Activated CD4-positive, alpha-beta memory T cell treated with anti-CD3 and anti-CD28 coated beads for 36 hours (primary cell): ENCODE measurements at places on chromosomes 16 and 17. TPM values are rescaled to one million over a fixed set of nuclear protein-coding genes. Genes with fewer than 3 reads are reported as not detected.
A peak's percentile ranks its signal among the peaks of the same experiment; 100 is the strongest.

- DNase-seq = no peak
- H3K36me3 ChIP-seq = no peaks in the 10 kb centered on the region
- no peak overlapping the region for H3K27ac ChIP-seq
- H3K4me3 ChIP-seq = no peak overlapping the region
- no peaks in the 10 kb centered on the region for H3K27me3 ChIP-seq
- H3K4me1 ChIP-seq = no peaks in the 10 kb centered on the region
These were observed 963.1 kb upstream of the GOT2 start for GRCh38 chr16:59697236-59697635.

G6PC1 gene
- not detected for total RNA-seq

- H3K4me3 ChIP-seq = no peak overlapping the region
- peaks cover 60% of the 10 kb centered on the region for H3K4me1 ChIP-seq
- no peak overlapping the region for H3K27ac ChIP-seq
- H3K27me3 ChIP-seq = no peaks in the 10 kb centered on the region
- peak; percentile 38 for DNase-seq
These were observed 25.1 kb downstream of the SMARCE1 start for GRCh38 chr17:40622509-40622928.

TP53TG3D gene
- total RNA-seq = not detected

KRTAP4-4 gene
- total RNA-seq = not detected

DNA sequence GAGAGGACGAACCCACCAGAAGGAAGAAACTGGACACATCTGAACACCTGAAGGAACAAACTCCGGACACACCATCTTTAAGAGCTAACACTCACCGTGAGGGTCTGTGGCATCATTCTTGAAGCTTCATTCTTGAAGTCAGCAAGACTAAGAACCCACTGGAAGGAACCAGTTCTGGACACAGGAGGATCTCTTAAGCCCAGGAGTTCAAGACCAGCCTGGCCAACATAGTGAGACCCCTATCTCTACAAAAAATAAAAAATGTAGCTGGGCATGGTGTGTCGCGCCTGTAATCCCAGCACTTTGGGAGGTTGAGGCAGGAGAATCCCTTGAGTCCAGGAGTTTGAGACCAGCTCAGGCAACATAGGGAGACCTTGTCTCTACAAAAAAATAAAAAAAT lies 20.5 kb upstream of the WIPF2 start:
- no peaks in the 10 kb centered on the region for H3K36me3 ChIP-seq
- H3K4me3 ChIP-seq = no peak overlapping the region
- H3K27ac ChIP-seq = no peak overlapping the region
- peaks cover 2% of the 10 kb centered on the region for H3K27me3 ChIP-seq
- H3K4me1 ChIP-seq = no peaks in the 10 kb centered on the region

OR1G1 gene
- total RNA-seq = not detected

- peaks cover 8% of the 10 kb centered on the region for H3K36me3 ChIP-seq
- H3K27ac ChIP-seq = peak overlapping the region; percentile 97
- H3K4me3 ChIP-seq = peak overlapping the region; percentile 94
- peaks cover 42% of the 10 kb centered on the region for H3K4me1 ChIP-seq
- no peak for DNase-seq
- H3K27me3 ChIP-seq = no peaks in the 10 kb centered on the region
These were observed 1.2 kb upstream of the AKAP10 start for GRCh38 chr17:19978805-19979211.

ADAP2 gene
- 1.3 TPM for total RNA-seq

MPV17L gene
- total RNA-seq = not detected

GRCh38 chr16:13873835-13874438 lies 46.0 kb upstream of the ERCC4 start:
- no peaks in the 10 kb centered on the region for H3K36me3 ChIP-seq
- H3K27ac ChIP-seq = no peak overlapping the region
- H3K4me3 ChIP-seq = no peak overlapping the region
- no peak for DNase-seq

DNA sequence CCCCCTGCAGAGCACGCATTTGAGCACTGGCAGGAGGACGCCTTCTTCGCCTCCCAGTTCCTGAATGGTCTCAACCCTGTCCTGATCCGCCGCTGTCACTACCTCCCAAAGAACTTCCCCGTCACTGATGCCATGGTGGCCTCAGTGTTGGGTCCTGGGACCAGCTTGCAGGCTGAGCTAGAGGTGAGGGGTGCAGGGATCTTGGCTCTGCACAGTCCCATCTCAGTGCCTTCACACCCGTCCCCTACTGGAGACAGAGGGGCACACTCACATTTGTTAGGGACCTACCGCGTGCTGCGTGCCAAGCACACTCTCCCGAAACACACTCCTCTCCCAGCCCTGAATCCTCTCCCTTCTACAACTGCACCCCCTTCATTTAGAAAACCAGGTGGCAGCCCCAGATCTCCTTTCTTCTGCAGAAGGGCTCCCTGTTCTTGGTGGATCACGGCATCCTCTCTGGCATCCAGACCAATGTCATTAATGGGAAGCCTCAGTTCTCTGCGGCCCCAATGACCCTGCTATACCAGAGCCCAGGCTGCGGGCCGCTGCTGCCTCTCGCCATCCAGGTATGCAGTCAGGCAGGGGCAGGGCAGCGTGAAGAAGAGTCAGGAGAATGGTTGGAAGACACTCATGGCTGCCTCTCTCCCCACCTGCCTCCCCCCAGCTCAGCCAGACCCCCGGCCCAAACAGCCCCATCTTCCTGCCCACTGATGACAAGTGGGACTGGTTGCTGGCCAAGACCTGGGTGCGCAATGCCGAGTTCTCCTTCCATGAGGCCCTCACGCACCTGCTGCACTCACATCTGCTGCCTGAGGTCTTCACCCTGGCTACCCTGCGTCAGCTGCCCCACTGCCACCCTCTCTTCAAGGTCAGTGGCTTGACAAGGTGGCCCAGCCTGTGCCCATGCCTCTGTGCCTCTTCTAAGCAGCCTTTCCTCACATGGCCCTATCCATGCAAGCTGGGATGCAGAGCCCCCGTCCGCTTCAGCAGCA lies 6.3 kb downstream of the ALOX15B start:
- H3K4me1 ChIP-seq = no peaks in the 10 kb centered on the region
- H3K27me3 ChIP-seq = peaks cover 9% of the 10 kb centered on the region
- H3K27ac ChIP-seq = no peak overlapping the region
- DNase-seq = no peak

GRCh38 chr16:82396509-82396908 lies 226.5 kb upstream of the MPHOSPH6 start:
- no peaks in the 10 kb centered on the region for H3K27me3 ChIP-seq
- no peak overlapping the region for H3K4me3 ChIP-seq
- DNase-seq = no peak
- no peak overlapping the region for H3K27ac ChIP-seq
- no peaks in the 10 kb centered on the region for H3K36me3 ChIP-seq
- no peaks in the 10 kb centered on the region for H3K4me1 ChIP-seq

HCRT gene
- not detected for total RNA-seq

DNA sequence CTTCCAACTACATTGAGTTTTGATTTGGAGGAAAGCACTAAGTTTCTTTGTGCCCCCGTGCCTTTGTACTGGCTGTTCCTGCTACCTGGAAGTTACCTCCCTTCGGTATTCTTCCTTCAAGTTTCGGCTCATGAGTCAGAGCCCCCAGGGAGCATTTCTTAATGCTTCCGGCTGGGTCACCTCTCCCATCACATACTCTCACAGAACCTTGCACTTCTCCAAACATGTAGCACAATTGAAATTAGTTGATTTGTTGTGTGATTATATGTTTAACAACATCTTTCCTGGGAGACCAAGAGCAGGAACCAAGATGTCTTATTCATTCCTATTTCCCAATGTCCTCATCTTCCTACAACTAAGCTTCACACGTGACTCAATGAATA lies 158.6 kb upstream of the CDH5 start:
- no peak overlapping the region for H3K4me3 ChIP-seq
- peaks cover 9% of the 10 kb centered on the region for H3K27me3 ChIP-seq
- DNase-seq = no peak
- no peaks in the 10 kb centered on the region for H3K4me1 ChIP-seq
- H3K27ac ChIP-seq = no peak overlapping the region

- no peak for DNase-seq
- no peak overlapping the region for H3K27ac ChIP-seq
- peaks cover 80% of the 10 kb centered on the region for H3K4me1 ChIP-seq
- peaks cover 32% of the 10 kb centered on the region for H3K36me3 ChIP-seq
- H3K27me3 ChIP-seq = no peaks in the 10 kb centered on the region
These were observed 4.6 kb downstream of the ARHGAP17 start for GRCh38 chr16:25010542-25010941.

DNA sequence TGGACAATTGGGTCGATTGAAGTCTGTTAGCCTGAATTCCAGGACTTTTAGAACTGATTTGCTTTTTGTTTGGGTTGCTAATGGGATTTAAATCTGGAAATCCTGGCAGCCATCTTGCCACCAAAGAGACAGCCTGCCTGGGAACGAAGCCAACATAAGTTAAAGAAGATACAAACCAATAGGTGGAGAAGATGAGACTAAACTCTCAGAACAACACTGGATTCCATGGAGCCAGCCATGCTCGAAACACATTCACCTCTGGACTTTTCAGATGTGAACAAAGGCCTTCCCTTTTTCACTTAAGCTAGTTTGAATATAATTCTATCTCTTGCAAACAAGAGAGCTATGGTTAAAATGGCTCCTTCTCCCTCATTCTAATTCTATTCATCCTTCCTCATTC lies 135.9 kb downstream of the TOX3 start:
- H3K4me1 ChIP-seq = no peaks in the 10 kb centered on the region
- H3K36me3 ChIP-seq = no peaks in the 10 kb centered on the region
- H3K27me3 ChIP-seq = no peaks in the 10 kb centered on the region
- H3K4me3 ChIP-seq = no peak overlapping the region
- no peak for DNase-seq

- DNase-seq = no peak
- no peak overlapping the region for H3K27ac ChIP-seq
- H3K4me1 ChIP-seq = no peaks in the 10 kb centered on the region
- H3K4me3 ChIP-seq = no peak overlapping the region
- no peaks in the 10 kb centered on the region for H3K36me3 ChIP-seq
- H3K27me3 ChIP-seq = no peaks in the 10 kb centered on the region
These were observed 265.2 kb downstream of the XYLT1 start for GRCh38 chr16:17205279-17206211.

GRCh38 chr16:17173281-17173680 lies 297.5 kb downstream of the XYLT1 start:
- DNase-seq = no peak
- peaks cover 2% of the 10 kb centered on the region for H3K4me1 ChIP-seq
- no peaks in the 10 kb centered on the region for H3K27me3 ChIP-seq
- no peak overlapping the region for H3K4me3 ChIP-seq

DNA sequence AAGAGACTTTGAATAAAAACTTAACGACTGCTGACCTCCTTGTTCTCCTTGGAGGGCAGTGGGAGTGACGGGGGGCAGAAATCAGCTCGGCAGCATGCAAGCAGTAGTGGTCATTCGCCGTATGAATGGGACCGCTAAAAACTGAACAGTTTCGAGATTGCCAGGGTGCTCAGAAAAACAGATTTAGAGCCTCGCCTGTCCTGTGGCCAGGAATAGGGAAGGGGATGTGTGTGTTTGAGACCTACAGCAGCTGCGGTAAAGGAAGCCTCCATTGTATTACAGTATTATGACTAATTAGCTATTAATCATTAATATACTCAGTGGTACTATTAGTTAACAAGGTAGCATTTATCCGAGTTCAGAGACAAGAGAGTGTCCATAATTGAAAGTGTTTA lies 670 bp upstream of the ZNF652 start:
- H3K27ac ChIP-seq = peak overlapping the region; percentile 76
- peak overlapping the region; percentile 76 for H3K4me3 ChIP-seq
- peaks cover 46% of the 10 kb centered on the region for H3K4me1 ChIP-seq
- no peaks in the 10 kb centered on the region for H3K27me3 ChIP-seq

RAMP2 gene
- total RNA-seq = not detected

DNA sequence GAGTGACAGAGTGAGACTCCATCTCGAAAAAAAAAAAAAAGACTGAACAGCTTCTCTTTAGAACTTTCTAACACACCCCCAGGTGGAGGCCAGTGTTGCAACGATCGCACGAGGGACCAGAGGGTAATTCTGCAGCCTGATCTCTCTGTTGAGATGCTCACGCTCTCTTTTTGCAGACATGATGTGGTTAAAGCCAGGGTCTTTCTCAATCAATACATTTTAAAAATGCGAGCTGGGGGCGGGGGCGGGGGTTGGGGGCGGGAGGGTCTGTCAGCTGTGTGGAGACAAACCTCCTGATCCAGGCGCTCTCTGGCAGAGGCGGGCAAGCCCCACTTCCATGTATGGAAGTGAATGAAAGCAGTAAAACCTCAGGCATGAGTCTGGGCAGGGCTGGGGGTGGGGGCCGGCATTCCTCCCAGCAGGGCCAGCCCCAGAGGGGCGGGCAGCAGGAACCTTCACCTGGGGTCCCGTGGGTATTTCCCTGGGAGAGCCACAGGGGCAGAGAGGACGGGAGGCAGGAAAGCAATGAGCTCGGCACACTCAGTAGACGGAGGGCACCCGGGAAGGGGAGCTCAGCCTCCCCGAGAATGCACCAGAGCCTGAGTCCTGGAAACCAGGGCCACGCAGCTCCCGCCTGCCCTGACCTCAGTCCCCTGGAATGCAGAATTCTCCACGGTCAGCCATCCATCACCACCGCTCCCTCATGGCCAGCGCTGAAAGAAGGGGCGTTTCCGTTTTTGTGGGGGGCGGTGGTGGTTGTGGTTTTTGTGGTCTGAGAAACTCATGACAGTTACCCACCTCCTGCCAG lies 28.0 kb downstream of the NXN start:
- H3K27me3 ChIP-seq = peaks cover 15% of the 10 kb centered on the region
- no peaks in the 10 kb centered on the region for H3K4me1 ChIP-seq
- no peak overlapping the region for H3K4me3 ChIP-seq
- H3K36me3 ChIP-seq = no peaks in the 10 kb centered on the region
- DNase-seq = no peak

DNA sequence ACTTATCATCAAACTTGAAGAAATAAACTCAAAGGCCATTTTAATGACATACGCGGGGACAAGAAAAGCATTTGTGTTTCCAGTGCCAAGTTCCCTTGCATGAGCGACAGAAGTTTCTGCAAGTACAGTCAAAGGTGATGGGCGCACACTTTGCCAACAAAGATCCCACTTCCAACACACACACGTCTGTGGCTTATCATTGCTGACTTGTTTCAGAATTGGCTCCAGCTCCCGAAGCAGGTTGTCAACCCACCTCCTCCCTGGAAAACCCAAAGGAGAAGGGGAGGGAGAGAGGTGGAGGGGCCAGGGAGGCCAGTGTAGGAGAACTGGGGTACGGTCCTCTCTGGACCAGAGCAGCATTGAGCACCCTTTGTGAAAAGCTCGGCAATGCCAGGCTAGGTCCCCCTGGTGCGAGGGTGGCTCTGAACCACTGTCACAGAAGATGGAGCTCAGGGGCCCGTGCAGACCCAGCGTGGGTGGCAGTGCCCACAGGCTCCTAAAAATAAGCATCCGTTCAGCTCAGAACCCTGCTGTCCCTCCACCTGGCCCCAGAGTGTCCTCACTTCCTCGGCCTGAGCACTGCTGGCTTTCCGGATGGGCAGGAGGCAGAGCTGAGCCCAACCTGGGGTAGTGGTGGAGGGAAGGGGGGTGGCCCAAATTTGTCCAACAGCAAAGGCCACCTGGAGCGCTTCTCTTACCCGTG lies 33.2 kb downstream of the RBFOX3 start:
- H3K27me3 ChIP-seq = peaks cover 5% of the 10 kb centered on the region
- H3K4me1 ChIP-seq = no peaks in the 10 kb centered on the region
- no peaks in the 10 kb centered on the region for H3K36me3 ChIP-seq
